ENCODE measurements at places on chromosomes 11 and 22.

GRCh38 chr11:122085712-122086111 is 30.3 kb downstream of the BLID start:
- DNase-seq = no peak

DNA sequence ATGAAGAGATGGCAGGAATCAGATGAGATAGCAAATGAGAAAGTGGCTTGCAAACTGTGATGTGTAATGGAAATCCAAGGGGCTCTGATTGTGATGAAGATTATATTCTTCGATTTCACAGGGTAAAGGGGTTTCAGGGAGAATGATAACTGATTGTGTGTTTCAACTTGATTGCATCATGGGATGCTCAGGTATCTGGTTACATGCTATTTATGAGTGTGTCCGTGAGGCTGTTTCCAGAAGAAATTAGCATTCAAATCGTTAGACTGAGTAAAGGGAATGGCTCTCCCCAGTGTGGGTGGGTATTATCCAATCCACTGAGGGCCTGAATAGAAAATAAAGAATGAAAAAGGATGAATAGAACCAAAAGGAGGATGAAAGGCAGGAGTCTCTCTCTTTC is 278.7 kb upstream of the LARGE1 start:
- no peak for DNase-seq

DNA sequence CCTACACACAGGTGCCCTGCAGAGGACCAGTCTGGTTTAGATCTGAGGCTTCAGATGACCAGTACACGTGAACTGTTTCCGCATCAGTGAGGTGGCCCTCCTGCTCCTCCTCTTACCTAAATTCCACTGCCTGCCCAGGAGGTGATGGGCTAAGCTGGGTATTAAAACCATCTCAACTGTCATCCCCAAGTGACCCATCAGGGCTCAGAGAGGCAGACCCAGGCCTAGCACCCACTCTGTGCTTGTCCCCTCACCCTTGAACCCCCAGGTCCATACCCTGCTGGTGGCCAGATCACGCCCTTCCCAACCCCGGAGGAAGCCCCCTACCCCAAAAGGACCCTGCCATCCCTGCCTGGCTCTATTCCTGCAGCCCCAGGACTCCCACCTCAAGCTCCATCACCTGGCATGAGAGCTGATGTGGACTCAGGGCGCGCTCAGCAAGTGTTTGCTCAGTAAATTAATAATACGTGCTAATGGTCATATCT is 21.3 kb downstream of the RSPH14 start:
- DNase-seq = no peak

DNA sequence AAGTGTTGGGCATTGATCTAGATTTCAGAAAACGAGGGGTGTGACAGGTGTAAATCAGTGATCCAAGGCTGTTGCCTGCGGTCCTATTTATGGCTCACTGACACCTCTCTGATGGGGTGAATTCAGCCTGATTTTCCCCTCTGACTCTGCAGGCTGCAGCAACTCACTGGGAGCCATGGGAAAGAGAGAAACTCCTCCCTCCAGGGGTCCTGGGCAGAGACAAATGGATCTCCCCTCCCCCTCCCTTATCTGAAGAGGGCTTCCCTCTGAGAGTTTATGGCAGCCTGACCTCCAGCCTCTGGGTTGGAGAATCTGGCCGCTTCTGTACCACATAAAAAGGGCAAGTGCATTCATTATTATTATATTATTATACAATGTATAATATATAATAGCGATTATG is 1.8 kb upstream of the PKNOX2 start:
- DNase-seq = no peak

GRCh38 chr11:46800177-46800576 is 45.9 kb downstream of the CKAP5 start:
- DNase-seq = no peak

GRCh38 chr11:111736181-111736590 is 30.0 kb downstream of the PPP2R1B start:
- DNase-seq = no peak

GRCh38 chr22:21651521-21652009 is 9.5 kb downstream of the SDF2L1 start:
- no peak for DNase-seq

DNA sequence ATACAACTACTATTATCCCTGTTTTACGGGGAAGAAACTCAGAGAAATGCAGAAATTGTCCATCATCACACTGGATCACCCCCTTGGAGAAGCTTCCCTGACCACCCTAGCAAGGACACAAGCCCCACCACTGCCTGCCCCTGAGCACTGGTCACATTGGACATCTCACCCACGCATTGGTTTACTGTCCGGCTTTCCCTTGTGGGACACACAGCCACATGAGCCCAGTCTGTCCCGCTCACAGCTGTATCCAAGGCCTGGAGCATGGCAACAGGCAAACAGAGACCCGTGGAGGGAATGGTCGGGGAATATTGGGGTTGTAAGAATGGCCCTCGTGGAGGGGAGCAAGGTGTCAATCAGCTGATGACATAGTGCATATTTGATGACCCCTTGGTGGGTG is 42.7 kb upstream of the FGF3 start:
- no peak for DNase-seq

DNA sequence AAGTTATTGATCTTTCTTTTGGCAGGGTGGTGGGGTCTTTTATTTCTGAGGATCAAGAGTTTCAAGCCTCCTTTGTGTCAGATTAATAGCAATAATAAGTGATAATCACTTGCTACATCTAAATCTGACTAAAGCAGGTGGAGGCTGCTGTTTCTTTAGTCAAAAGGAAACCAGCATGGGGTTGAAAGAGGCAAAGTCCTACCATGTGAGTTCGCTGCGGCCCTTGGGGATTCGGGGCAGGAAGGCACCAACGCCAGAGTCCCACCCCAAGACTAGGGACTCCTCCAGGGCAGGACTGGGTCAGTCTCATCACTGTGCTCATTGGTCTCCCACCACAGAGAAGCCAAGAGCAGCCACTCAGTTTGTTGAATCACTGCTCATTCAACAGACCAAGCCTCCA is 73.0 kb downstream of the TENM4 start:
- no peak for DNase-seq

GRCh38 chr22:17637490-17638181 is 921 bp upstream of the BCL2L13 start:
- DNase-seq = no peak

GRCh38 chr22:35299217-35299672 is 449 bp upstream of the TOM1 start:
- no peak for DNase-seq

DNA sequence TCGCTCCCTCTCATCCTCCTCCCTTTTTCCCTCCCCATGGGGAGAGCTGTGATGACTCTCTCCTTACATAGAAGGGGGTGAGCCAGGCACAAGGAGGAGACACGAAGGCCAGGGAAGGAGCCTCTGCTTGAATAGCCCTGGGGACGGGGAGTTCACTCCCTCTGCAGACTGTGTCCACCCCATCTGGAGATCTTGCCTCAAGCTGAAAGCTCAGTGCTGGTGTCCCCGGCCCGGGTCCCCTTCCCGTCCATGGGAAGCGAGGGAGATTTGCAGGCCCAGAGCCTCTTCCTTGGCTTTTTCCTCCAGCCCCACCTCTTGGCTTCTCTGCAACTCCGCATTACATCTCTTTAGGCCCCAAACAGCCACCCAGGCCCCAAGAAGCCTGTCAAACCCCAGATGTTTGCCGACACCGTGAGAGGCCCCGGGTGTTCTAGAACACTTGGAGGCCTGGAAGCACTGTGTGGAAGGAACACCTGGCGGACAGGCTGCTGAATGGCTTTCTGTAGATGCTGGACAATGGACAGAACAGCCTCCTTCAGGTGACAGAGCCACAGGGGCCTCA is 32.3 kb downstream of the LINC01488 start:
- DNase-seq = no peak

DNA sequence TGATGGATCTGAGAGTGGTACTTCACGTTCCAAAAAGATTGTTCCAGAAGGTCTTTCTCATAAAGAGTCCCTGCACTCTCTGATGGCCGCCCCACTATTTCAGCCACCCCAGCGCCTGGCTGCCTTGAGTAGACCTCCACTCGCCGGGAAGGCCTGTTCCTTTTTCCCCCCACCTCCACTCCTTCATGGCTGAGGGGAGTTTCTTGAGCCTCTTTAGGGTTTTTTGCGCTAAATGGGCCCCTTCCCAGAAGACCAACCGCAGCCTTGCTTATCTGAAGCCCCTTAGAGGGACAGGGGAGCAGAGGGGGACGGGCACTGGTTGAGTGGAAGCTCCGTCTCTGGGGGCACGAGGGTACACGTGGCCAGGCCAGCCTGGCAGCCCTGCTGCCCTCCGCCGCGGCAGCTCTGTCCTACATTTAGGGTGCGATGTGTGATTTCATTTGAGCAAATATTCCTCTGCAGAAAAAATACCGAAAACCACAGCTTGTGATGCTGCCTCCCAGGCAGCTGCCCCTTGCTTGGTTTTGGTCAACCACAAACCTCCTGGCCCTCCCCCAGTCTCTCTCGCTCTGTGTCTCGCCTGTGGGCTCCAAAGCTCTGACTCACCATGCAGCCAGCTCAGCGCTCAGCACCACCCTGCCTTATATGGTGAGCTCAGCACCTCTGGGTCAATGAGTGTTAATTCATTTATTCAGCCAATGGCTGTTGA is 88.7 kb downstream of the TP53I11 start:
- DNase-seq = no peak

- no peak for DNase-seq
These were observed 579 bp upstream of the RASD2 start for GRCh38 chr22:35539910-35540594.

- DNase-seq = no peak
These were observed 3.5 kb downstream of the KIF18A start for GRCh38 chr11:28104425-28104824.

DNA sequence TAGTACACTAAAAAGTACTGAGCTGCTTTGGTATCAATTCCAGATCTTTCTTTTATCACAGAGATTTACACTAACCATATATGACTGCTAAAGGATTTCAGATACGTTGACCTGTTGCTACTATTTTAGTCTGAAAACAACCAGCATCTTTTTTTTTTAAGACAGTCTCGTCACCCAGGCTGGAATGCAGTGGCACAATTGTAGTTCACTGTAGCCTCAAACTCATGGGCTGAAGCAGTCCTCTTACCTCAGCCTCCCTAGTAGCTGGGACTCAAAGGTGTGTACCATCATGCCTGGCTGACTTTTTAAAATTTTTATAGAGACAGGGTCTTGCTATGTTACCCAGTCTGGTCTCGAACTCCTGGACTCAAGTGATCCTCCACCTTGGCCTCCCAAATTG is 24.2 kb upstream of the L3MBTL2 start:
- no peak for DNase-seq

DNA sequence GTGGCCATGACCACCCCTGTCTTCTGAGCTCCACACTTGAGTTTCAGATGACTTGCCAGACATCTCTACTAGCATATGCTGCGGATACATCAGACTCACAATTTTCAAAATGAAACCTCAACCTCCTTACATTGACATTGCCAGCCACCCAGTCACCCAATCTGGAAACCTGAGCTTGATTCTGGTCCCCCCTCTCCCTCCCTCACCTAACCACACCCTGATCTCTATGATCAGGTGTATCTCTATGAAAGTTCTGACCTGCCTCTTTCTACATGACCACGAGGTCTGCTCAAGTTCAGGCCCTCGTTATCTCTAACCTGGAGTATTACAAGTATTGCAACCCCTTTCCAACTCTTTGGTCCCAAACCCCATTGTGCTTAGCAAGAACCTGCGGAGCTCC is 254.1 kb downstream of the KIRREL3 start:
- no peak for DNase-seq

DNA sequence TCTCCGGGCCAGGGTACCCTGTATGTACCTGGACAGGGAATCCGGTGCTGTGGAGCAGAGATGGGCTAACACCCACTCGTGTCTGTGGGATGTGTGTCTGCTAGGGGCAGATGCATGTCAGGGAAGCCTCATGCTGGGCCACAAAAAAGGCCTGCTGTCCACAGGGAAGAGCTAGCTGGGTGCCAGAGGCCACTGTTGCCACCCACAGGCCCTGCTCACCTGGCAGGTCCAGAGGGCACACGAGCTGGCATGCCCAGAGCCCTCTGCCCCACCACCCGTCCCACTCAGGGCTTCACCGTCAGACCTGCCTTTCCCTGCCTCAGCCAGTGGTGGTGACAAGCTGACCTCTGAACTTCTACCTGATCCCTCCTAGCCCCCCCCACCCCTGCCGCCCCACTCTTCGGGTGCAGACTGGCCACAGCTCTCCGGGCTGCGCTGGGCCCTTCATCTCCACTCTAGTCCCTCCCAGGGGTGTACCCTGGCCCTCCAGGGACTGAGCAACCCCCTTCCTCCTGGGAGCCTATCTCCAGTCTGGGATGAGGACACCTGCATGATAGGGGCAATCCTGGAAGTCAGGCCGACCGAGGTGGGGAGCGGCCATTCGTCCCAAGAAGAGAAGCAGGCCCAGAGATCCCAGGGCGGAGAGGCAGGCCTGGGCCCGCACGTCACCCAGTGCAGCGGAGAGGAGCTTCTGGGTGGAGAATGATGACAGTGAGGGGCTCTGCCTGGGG is 1.4 kb downstream of the SLC25A22 start:
- no peak for DNase-seq

DNA sequence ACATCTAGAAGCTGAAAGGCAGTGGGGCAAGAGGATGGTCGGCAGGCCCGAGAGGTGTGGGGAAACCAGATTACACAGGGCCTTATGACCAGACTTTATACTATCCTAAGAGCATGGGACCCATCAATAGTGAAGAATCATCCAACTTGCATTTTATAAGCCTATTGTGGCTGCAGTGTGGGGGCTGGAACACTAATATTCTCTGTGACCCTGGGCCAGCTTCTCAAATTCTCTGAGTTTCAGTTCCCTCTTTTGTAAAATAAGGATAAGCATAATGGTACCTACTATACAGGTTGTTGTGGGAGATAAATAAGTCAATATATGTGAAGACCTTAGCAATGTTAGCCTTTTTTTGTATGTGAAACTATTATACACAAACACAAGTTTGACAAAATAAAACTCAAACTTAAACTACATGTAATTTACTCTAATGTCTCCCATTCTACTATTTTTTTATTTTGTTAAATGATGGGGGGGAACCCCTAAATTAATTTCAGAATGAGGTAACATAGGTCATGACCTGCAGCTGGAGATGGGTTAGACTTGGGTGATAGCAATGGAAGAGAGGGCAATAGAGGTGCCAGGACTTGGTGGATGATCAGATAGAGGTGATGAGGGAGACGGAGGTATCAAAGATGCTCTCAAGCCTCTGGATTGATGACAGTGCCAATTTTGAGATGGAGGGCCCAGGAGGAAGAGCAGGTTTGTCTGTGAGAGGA is 30.1 kb downstream of the SMCO4 start:
- DNase-seq = no peak

DNA sequence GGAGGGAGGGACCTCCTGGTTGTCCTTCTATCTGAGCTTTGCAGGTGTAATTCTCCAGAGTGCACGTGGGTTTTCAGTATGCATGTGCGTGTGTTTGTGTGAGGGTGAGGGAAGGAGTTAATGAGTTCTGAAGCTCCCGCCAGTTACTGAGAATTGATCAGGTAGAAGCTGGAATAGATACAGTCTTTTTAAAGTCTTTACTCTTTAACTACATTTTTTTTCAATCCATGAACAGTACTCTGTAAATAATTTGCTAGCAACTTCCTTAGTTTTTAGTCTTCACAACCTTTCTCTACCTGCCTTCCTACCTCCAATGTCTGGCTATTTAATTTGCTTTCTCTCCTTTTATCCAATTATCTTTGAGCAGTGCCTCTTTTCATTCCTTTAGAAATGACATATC is 25.5 kb downstream of the ARHGAP42 start:
- no peak for DNase-seq

- no peak for DNase-seq
These were observed 50.8 kb downstream of the PISD start for GRCh38 chr22:31611061-31611760.

GRCh38 chr22:44894782-44895181 is 115.0 kb downstream of the PHF21B start:
- DNase-seq = no peak

All from renal cortex interstitium (tissue), 15 donors.